BJ (cell line): ENCODE measurements at places on chromosomes 5 and 9. TPM values are rescaled to one million over a fixed set of nuclear protein-coding genes. Genes with fewer than 3 reads are reported as not detected.
A peak's percentile ranks its signal among the peaks of the same experiment; 100 is the strongest.

- no peak for DNase-seq
Observed at GRCh38 chr5:174188295-174188694, 142.8 kb downstream of the NSG2 start.

DNA sequence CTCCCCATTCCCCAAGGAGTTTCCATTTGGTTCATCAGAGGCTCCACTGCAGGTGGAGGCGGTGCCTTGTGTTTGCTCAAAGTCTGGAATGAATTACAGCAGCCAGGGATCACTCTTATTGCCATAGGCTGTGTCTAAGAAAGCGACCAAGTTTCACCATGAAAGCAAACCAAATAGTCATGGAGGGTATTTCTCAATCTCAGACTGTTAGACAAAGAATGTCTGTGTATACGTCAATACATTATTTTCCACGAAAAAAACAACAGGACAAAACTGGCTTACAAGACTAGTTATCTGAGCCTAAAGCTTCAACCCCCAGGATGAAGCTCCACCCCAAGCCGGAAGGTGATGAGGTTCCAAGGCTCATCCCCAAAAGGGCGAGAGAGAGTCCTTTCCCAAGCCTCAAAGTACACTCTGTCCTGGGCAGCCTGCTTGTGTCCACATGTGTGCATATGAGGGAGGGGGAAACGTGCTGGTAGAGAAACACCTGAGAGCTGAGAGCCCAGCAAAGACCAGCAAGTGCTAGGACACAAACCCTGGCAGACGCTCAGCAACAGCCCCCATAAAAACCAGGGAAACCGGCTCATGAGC, 4.3 kb downstream of the B4GALT1 start:
- peak; percentile 76 for DNase-seq

Gene KIAA0825
- 0.69 and 1.3 TPM in 2 replicates for polyA plus RNA-seq

GRCh38 chr5:11443831-11444230, 460.4 kb downstream of the CTNND2 start:
- no peak for DNase-seq

Gene PIP5K1B
- polyA plus RNA-seq, result 0.05 TPM in 1 of 2 replicates, not detected in the other

Gene SUSD1
- 16.3 and 17.5 TPM in 2 replicates for polyA plus RNA-seq
